Upper lobe of right lung (tissue), 1 donor: ENCODE measurements at places on chromosomes 2 and 18.

- no peak for DNase-seq
Measured at GRCh38 chr2:20187331-20187730, 37.6 kb downstream of the SDC1 start.

DNA sequence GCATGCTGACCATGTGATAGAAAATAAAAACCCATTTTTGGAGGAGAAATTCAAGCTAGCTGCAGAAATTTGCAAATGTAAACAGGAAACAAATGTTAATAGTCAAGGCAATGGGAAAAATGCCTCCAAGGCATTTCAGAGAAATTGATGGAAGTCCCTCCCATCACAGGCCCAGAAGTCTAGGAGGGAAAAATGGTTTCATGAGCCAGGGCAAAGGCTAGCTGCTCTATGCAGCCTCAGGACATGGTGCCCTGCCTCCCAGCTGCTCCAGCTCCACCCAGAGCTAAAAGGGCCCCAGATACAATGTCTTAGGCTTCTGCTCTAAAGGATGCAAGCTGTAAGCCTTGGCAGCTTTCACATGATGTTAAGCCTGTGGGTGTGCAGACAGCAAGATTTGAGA, 1419.4 kb upstream of the CELF4 start:
- DNase-seq, result no peak

DNA sequence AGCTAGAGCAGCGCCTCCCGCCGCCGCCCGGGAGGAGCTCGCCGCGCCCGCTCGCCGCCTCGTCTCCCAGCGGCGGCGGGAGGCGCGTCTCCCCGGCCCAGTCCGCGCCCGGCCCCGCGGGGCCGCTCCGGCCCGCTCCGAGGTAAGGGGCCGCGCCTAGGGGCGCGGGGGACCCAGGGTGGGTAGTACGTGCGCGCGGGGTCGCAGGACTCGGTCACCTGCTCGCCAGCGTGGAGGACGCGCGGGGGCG, 259 bp downstream of the NPAS2 start:
- DNase-seq, result no peak

DNA sequence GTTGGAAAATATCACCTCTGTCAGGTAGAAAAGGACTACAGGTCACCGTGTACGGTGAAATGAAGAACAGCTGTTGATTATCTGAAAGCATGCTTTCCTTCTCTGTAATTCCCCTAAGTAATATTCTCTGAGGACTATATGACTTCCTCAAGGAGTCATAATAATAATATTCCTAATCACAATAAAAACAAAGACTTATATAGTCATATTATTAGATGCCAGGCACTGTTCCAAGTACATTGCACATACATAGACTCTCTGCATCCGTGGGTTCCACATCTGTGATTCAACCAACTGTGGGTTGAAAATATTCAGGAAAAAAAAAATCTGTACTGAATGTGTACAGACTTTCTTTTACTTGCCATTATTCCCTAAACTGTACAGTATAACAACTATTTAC, 512.4 kb upstream of the ID2 start:
- no peak for DNase-seq

DNA sequence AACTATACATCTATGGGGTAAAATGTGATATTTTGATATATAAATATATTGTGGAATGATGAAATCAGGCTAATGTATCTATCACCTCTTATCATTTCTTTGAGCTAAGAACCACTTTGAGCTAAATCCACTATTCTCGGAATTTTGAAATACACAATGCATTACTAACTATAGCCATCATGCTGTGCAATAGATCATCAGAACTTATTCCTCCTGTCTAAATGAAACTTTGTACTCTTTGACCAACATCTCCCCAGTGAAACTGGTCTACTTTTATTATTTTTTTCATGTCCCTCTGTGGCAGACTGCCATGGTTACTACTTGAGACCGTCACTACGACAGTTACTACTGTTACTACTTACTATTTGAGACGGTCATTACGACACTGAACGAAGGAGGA, 11.4 kb downstream of the PECR start:
- no peak for DNase-seq

DNA sequence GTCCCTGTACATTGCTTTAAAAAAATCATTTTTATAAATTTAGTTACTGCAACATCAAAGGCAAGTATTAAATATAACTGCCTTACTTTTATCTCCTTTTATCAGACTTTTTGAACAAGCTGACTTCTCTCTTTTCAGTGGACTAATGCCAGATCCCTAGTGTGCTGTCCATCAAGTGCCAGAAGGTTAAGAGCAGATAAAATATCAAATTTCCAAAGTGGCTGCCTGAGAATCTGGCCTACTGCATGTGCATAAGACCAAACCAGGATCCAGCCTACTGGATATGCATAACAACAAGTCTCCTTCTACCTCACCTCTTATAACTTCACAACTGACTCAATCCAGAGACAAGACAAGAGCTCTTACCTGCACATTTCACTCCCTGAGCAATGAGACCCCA, 59.8 kb upstream of the CHRNA1 start:
- DNase-seq, result no peak

DNA sequence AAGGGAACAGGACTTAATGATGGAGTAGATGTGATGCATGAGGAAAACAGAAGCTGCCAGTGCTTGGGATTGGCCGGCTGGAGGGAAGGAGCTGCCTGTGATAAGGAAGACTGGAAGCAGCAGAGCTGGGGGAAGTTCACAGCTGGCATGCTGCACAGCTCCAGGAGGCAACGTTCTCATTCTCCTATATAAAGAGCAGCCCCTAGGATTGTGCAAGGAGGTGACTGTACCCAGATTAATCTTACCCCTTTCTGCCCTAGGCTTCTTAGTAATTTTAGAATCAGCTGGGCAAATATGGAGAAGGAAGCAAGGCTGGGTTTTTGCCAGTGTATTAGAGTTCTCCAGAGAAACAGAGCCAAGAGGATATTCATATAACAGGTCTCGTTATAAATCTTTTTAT, 155.8 kb downstream of the ALPK2 start:
- no peak for DNase-seq

DNA sequence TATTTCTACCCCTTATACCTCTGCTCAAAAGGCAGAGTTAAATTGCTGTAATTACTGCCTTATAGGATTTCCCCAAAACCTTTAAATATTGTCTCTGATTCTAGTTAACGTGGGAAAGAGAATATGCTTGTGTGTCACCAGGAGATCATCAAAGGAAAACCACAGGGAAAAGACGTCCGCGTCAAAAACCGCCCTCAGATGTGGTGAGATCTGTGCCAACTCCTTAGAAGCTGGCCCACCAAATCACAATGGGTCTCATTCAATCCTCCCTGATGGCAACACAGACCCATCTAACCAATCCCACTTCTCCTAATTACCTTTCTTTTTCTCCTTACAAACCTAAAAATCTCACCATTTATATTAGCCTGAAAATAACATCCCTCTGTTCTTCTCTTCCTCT, 25.4 kb downstream of the VPS54 start:
- DNase-seq, result no peak
